ENCODE measurements at places on chromosomes 6 and 20.

DNA sequence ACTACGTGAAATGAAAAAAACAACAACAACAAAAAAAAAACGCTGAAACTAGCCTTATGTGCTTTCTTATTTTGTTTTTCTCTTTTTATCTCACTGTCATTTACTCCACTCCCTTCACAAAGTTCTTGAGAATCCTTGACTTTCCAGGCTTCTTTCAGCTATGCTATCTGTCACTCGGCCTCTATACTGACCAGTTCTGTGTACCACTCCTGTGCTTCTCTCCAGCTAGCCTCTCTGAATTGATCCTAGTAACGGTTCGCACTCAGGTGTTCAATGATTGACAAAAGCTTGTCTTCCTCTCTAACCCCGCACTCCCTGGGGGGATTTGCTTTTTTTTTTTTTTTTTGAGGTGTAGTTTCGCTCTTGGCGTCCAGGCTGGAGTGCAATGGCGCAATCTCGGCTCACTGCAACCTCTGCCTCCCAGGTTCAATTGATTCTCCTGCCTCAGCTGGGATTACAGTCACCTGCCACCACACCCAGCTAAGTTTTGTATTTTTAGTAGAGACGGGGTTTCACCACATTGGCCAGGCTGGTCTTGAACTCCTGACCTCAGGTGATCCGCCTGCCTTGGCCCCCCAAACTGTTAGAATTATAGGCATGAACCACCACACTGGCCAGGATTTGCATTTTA is 31.8 kb downstream of the MLIP start:
- no peak for DNase-seq

DNA sequence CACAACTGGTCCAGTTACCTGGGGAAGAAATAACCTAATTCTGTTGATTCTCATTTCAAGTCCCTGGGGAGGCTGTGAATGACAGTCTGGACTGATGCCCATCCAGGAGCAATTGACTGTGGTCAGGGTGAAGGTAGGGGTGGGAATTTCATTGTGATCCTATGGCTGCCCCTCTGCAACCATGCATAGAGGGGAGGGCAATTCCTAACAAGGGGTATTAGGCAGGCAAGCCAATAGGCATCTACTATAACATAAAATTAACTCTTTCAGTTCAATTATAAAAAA is 44.0 kb upstream of the TRAM2 start:
- no peak for DNase-seq

GRCh38 chr6:2739335-2739734 is 11.4 kb downstream of the MYLK4 start:
- no peak for DNase-seq

GRCh38 chr6:121548131-121548530 is 112.7 kb downstream of the GJA1 start:
- no peak for DNase-seq

DNA sequence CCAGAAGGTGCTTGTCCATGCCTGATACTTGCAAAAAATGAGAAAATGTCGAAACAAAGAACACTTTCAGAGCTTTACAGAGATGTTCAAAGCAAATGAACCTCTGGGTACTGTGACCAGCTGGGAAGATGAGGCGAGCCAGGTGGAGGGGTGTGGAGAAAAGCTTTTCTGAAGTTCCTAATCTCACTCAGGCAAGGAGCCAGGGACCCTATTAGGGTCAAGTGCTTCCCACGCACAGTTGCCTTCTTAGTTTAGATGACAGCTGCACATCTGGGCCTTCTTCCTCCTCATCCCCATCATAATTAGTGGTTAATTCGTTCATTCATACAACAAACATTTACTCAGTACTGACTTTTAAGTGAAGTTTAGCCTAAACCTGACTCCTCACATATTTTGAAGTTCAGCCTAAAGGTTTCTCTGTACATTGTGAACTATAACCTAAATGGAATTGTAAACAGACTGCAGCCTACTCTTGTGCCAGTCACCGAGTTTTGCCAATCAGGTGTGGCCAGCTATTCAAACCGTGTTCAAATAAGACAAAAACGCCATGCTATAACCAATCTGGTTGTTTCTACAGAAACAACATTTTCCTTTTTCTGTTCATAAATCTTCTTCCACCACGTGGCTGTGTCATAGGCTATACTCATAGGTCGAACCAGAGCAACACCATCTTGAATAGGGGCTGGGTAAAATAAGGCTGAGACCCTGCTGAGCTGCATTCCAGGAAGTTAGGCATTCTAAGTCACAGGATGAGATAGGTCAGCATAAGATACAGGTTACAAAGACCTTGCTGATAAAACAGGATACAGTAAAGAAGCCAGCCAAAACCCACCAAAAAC is 19.3 kb upstream of the AHCY start:
- no peak for DNase-seq
